ENCODE measurements at places on chromosomes 12 and 14. TPM values are rescaled to one million over a fixed set of nuclear protein-coding genes. Genes with fewer than 3 reads are reported as not detected.

LBHD2 gene
- total RNA-seq, result not detected

AQP5 gene
- 0.44 TPM for total RNA-seq

DNA sequence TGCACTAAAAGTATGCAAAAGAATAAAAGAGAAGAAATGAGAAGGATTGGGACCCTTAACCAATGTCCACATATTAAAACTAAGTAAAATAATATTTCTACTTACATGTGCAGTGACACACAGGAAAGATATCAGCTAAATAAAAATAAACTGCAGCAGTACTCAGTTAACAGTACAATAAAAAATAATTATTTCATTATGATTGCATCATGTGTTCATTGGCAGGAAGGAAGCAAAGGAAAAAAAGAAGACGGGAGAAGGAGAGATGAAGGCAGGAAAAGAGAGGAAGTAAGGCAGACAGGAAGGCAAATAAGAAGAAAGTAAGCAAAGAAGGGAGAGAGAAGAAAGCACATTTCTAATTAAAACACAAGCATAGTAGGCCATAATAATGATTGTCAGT, 33.0 kb downstream of the RASSF9 start:
- no peaks in the 10 kb centered on the region for H3K4me1 ChIP-seq
- no peak overlapping the region for H3K4me3 ChIP-seq
- H3K36me3 ChIP-seq, result peaks cover 16% of the 10 kb centered on the region
- no peaks in the 10 kb centered on the region for H3K27me3 ChIP-seq
- no peak overlapping the region for H3K27ac ChIP-seq
- no peak for DNase-seq

PPP1R1A gene
- total RNA-seq, result 108 TPM

DNA sequence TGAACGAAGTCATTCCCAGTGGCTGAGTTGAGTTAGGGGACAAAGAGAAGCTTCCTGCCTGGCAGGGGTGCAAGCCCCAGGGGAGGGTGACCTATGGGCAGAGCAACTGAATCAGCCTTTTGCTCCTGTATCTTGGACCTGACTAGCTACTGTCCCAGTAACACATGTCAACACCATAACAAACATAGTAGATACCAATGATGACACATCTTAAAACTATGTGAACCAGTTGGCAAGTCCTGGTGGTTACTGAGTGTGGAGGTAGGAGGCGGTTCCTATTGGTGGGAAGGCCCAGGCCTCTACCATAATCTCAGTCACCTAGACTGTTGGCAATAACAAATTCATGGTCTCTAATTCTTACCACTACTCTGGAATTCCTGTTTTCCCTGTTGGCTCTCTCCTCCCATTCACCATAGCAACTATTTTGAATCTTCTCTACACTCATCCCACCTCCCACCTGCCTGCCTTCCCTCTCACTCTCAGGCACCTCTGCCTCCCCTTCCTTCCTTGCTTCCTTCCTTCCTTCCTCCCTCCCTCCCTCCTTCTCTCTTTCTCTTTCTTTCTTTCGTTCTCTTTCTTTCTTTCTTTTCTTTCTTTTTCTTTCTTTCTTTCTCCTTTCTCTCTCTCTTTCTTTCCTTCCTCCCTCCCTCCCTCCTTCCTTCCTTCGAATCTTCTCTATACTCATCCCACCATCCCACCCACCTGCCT, 8.1 kb upstream of the P2RX7 start:
- H3K36me3 ChIP-seq, result no peaks in the 10 kb centered on the region
- no peaks in the 10 kb centered on the region for H3K27me3 ChIP-seq
- no peak for DNase-seq
- peak overlapping the region; percentile 48 for H3K27ac ChIP-seq
- H3K4me1 ChIP-seq, result peaks cover 21% of the 10 kb centered on the region

ADAMTS20 gene
- not detected for total RNA-seq

- no peak for DNase-seq
- H3K27ac ChIP-seq, result no peak overlapping the region
- H3K27me3 ChIP-seq, result no peaks in the 10 kb centered on the region
- no peaks in the 10 kb centered on the region for H3K36me3 ChIP-seq
- H3K4me1 ChIP-seq, result peaks cover 15% of the 10 kb centered on the region
Measured at GRCh38 chr14:94028450-94028826, 2.3 kb downstream of the OTUB2 start.

Measured in heart left ventricle (tissue), 16 donors.